Stimulated activated CD4-positive, alpha-beta T cell treated with anti-CD3 and anti-CD28 coated beads, Interleukin-1b, Interleukin-23, amount 100 ng/mL, for 24 hours (primary cell): ENCODE measurements at places on chromosomes 1 and 21.

GRCh38 chr1:168554603-168555483 lies 11.0 kb upstream of the XCL2 start:
- DNase-seq, result no peak

DNA sequence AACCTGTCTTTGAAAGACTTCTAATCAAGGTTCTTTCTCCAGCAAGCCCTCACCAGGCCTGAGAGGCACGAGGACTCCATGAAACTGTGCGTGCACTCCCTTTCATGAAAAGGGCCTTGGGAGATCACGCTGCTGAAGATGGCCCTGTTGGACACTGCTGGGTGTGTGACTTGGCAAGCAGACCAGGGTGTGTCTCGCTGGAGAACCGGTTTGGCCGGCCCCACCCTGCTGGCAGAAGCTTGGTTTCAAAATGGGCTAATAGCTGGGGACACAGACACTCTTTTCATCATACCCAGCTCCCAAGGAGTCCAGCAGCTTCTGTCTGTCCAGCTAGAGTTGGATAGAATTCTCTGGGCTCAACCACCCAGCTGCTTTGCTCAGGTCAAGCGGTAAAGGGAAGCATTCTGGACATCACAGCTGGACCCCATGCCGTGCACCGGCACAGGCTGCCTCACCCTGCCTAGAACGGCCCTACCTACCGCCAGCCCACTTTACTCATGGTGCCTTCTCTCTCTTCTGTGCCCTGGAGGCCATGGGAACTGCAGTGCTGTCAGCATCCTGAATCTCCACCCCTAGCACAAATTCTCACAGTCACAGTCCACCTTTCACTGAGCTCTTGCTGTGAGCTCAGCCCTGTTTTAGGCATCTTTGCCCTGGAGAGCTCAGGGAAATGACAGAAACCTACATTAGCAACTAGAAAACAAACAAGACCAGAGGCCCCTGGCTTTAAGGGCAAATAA lies 24.6 kb downstream of the PKP1 start:
- no peak for DNase-seq

DNA sequence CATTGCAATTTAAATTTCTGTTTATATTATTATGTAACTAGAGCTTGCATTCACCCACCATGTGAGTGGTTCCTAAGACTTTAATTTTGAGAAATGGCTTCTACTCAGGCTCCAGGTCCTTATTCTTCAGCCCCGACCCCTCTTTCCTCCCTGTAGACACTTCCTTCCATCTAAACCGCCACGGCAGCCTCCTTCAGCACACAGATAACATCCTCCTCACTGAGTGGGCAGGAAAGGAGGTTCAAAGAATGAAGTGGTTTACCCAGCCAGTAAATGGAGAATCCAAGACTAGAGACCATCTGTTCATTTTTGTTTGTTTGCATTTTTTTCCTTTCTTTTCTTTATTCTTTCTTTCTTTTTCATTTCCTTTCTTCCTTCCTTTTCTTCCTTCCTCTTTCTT lies 37.1 kb upstream of the SOD1 start:
- DNase-seq, result no peak

GRCh38 chr1:14372526-14372925 lies 226.0 kb upstream of the KAZN start:
- no peak for DNase-seq

DNA sequence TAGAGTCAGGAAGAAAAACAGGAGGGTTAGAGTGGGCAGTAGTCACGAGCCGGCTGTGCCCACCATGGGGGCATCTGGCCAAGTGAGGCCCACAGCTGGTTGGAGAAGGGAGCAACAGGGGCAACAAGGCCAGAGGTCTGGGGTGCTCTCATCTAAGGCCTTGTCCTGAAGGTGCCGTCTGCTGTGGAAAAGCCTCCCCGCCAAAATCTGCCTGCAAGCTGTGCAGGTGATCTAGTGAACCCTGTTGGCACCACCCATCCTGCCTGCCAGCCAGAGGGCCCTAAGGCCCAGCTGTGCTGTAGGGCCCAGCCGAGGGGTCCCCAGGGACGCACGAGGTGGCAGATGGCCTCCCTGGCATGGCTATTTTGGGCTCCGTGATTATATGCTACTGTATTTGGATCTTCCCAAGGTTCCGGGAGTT lies 51.3 kb downstream of the LGR6 start:
- DNase-seq, result no peak

DNA sequence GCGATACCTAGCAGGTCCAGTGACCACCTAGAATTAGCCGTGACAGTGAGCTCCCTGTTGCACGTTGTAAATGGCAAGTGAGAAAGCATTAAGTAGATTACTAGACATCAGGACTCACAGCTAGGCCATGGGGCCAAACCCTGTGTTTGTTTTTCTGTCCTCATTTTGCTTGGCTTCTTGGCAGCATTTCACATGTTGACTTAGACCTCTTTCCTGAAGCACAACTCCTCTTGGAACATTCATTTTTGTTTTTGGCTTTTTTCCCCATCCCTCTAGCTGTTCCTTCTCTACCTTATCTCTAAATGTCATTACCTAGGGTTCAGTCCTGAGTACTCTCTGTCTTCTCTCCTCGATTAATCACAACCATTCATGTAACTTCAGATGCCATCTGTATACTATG lies 16.9 kb upstream of the PTPN14 start:
- no peak for DNase-seq

DNA sequence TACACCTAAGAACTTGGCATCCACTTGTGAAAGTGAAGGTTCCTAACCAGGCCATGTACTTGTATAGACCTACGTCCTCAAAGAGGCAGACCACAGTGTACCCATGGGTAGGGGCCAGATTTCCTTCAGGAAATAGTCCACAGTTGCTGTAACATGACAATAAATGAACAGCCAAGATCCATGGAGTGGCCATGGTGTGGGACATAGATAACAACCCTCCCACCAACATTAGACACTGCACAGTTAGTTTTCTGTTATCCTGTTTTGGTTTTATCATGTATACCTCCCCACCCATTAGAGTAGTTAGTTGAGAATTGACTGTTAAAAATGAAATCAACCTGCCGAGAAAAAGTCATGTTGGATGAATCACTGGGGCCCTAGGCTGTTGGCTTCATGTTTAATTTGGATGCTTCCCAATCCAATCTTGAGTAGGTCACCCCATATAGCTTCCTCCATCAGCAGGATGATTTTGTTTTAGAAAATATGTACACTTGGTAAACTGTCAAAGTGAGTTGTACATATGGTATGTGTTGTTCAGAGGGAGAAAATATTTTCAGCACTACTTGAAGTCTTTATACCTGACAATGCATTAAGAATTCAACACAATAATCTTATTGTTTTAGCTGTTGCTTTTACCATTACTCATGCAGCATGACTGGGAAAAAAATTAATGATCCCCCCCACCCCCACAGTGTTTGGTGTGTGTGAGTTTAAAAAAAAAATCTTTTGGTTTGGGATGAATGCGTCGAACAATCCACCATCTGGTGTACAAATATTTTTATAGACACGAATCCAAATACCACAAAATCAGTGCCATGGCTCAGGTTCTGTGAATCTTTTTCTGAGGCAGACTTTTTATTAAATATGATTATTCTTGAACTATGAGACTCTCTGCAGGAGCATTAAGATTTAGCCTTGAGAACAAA lies 88.3 kb upstream of the ARHGAP29 start:
- no peak for DNase-seq

DNA sequence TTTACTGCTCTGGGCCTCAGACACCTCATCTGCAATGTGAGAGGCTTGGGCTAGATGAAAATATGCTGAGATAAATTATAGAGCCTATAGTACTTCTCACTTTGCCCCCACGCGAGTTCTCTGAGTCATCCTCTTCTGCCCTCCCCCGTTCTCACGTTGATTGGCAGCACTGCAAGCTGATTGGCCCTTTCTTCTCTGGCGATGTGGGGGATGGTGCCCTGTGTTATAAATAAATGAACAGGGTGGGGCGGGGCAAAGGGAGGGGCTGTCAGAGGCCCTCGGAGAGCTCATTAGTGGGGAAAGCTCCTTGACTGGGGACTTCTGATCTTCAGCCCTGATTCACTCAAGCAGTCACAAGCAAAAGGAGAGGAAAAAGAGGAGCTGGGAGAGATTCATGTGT lies 64.3 kb upstream of the ZC3H12A start:
- peak; percentile 5 for DNase-seq

GRCh38 chr1:204506969-204507316 lies 9.3 kb upstream of the MDM4 start:
- peak; percentile 93 for DNase-seq

GRCh38 chr1:231636157-231636556 lies 9.6 kb downstream of the DISC1 start:
- no peak for DNase-seq

DNA sequence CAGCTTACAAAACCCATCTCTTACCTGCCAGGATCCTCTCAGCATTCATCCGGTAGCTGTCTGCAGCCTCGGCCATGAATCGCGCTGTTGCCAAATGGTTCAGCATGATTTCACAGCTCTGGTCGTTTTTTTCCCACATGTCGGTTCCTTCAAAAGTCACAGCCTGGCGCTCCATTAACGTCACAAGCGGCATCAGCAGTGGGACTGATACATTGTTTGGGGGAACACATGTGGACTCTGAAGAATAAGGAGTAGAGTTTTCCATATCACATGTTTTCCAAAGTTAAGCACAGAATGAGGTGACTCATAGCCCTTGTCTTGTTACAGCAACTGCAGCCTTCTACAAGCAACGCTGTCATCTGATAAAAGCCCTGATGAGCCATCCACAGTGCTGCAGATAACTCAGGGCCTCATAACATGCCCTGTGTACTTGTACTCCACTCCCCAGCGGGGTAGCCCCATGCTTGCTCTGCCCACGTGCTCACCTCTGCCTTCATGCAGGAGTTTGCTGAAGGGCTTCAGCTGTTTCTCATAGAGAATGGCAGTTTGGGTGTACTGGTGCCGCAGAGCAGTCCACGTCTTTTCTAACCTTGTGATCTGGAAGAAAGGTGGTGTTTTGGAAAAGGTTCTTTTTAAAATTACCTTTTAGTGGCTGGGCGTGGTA lies 114.2 kb downstream of the BCAR3 start:
- DNase-seq, result no peak

DNA sequence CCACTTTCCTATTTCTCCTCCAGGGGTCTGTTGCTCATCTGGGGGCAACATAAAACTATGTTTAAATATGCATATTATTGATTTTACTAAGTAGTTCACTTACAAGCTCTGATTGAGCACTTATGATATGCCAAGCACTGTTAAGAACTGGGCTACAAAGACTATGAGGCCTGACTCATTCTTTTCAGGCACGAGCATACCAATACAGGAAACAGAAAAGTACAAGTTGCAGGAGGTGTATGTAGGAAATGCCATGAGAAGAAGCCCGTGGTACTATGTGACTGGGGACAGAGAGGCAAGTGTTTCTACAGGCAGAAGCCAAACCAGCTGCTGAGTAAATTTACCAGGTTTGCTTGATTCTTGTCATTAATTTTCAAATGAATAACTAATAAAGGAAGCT lies 120.4 kb upstream of the PTGFR start:
- no peak for DNase-seq

GRCh38 chr21:33380483-33380998 lies 22.7 kb upstream of the IFNGR2 start:
- peak; percentile 80 for DNase-seq

GRCh38 chr1:222028116-222028515 lies 286.2 kb upstream of the DUSP10 start:
- DNase-seq, result no peak

GRCh38 chr1:75136195-75136815 lies 2.1 kb downstream of the LHX8 start:
- no peak for DNase-seq

GRCh38 chr1:176494436-176494835 lies 31.5 kb downstream of the PAPPA2 start:
- no peak for DNase-seq

GRCh38 chr1:9490605-9491339 lies 48.5 kb upstream of the SLC25A33 start:
- DNase-seq, result peak; percentile 80
